ENCODE measurements at places on chromosomes 11 and 22.

- no peak for DNase-seq
Observed at GRCh38 chr11:103936059-103936458, 100.4 kb upstream of the DDI1 start.

GRCh38 chr11:125379981-125380380 lies 116.1 kb downstream of the FEZ1 start:
- no peak for DNase-seq

DNA sequence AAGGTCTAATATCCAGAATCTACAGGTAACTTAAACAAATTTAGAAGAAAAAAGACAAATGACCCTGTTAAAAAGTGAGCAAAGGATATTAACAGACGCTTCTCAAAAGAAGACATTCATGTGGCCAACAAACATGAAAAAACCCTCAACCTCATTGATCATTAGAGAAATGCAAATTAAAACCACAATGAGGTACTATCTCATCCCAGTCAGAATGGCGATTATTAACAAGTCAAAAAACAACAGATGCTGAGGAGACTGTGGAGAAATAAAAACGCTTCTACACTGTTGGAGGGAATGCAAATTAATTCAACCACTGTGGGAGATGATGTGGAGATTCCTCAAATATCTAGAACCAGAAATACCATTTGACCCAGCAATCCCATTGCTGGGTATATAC lies 67.2 kb downstream of the SLC17A6 start:
- no peak for DNase-seq

GRCh38 chr22:17999851-18000250 lies 24.5 kb downstream of the MICAL3 start:
- no peak for DNase-seq

DNA sequence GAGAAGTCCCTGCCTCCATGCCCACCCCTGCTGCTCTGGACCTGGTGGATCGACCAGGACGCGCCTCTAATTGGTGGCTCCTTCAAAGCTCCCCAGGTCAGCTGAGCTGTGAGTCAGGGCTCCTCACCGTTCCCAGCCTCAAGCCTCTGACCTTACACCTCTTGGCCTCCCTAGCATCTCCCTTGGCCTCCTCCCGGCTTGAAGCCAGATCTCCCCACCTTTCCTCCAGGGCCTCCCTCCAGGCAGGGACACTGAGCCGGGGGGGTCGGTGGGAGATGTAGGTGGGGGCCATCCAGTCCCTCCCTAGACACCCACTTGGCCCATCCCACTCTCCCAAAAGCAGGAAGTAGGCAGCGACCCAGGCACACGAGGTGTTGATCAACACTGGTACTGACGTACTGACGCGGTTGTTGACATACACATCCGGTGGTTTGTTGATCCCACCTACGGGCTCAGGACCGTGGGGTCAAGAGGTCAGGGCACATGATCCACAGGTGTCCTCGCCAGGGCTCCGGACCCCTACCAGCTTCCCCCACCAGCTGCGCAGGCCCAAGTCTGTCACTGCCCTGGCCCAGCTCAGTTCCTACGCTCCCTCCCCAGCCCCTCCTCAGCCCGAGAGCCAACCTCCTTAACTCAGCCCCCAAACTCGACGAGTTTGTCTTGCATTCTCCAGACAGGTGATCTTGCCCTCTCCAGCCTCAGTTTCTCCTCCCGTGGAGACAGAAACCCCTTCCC lies 802 bp downstream of the ATG2A start:
- peak; percentile 20 for DNase-seq

DNA sequence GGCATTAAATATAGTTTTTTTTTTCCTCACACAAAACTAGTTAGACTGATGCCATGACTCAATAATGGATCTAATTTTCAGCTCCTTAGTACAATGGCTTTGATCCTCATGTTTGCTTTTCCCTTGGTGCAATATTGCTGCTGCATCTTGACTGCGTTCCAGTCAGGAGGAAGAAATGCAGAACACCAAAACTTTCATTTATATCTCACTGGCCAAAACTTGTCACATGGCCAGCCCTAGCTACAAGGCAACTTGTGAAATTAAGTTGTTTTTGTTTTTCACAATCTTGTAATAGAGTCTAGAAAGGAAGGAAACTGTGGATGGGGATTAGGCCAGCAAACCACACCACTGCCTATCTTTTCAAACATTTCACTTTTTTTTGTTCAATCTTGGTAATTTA lies 36.7 kb downstream of the SMC1B start:
- DNase-seq, result no peak

- no peak for DNase-seq
Observed at GRCh38 chr11:73221996-73222395, 3.9 kb downstream of the P2RY2 start.

Data from NCI-H345 (cell line).